Stimulated activated CD8-positive, alpha-beta memory T cell treated with anti-CD3 and anti-CD28 coated beads, Interleukin-2, amount 100 ng/mL, for 1 hour (primary cell): ENCODE measurements at places on chromosomes 11 and 22.

DNA sequence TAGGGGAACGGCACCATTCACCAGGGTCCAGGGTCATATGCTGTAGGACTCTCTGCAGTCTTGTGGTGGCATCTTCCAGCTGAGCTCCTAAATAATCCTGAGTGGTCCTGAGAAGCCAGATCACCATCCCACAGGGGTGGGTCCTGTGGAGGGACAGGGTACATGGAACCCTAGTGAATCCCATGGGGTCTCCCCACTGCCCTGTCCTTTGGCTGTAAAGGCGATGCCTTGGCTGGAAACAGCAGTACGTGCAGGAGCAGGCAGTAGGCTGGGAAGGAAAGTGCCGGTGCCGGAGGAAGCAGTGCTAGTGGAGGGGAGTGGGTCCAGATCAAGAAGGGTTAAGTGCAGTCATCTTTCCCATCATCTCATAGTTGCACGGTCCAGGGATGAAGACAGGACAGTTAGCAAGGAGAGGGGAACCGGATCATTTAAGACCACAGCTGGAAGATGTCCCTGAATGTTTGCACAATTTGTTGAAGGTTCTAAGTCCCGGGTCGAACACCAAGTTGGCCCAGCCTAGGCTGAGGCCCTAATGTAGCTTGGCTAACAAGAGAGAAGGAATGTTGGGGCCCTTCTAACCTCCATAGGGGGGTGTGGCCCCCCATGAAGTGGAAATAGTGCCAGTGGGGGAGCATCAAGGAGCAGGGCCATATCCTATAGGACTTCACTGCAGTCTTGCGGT is 18.1 kb downstream of the TSPAN32 start:
- no peak for DNase-seq

DNA sequence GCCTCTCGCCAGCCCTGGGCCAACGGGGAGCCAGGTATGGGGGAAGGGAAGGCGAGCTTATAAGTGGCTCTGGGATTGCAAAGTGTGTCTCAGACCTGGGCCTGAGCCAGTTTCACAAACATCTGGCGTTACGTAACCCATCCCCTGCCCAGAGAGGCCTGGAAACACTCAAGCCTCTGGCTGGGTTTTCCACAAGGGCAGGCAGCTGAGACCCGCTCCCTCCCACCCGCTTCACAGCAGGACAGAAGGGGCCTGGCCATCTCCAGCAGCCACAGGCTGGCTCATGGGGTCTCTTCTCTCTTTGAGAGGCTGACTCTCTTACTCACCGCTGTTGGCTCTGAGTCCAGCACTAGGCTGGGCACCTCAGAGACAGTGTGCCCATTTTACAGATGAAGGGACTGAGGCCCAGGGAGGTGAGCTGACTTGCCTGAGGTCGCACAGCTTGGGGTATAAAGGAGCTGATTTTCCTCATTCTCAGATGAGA is 44.5 kb downstream of the TRIOBP start:
- no peak for DNase-seq

DNA sequence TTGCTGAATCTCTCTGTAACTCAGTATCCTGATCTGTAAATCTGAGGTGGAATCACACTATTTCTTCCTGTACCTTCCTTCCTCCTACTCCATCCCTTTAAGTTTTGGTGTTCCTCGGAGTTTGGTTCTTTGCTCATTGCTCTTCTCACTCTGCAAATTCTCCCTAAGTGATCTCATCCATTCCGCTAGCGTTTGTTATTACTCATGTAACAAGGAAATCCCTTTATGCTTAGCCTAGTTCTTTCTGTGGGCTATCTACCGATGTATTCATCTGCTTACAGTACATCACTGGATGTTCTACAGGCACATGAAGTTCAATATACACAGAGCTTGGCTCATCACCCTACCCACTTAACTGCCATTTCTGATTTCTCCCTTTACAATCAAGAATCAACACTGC is 1.6 kb upstream of the CEP295 start:
- no peak for DNase-seq

- no peak for DNase-seq
These were observed 18.3 kb upstream of the DDX17 start for GRCh38 chr22:38524429-38524828.

DNA sequence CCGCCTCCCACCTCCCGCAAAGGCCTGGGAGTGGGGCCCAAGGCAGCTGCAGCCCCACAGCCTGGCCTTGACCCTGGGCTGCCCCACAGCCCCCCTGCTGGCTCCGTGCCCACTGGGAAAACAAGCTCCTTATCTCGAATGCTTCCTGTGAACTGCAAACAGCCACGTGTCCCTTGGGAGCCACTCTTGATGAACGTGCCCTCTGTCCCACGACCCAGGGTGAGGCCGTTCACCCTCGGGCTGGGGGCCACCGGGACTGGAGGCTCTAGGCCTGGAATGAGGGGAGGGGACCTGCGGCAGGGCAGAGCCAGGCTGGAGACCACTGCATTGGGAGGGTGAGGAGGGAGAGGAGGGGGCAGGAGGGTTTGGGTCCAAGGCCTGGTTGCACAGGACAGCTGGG is 9.5 kb downstream of the H19 start:
- no peak for DNase-seq

DNA sequence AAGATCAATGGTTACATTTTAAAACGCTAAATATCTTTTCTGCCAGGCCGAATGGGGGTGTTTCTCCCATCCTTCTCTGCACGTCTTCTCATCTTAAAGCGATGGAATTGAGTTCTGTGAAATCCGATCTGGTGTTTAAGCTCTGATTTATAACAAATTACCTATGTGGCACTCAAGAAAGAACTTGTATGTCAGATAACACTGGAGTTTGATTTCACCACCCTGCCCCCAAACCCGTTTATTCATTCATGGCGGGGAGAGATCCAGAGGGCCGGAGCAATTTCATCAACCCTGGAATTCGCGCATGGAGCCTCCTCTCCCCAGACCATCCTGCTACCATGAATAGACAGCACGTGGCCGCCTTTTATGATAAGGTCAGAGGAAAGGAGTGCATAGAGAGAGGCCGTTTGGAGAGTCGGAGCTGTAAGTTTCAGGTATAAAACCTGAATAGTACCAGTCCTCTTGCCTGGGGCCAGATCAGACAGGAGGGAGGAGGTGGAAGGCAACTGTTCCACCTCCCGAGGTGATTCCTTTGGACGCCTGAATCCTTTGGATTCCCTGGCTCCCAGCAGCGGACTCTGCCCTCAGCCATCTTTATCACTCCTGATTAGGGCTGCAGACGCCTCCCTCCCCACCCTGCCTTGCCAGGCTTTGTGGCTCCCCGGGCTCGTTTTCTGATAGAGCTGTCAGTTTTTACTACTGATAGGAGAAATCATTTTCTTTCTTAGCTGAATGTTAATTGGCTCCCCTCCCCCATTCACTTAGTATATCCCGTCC is 27.3 kb upstream of the NFAM1 start:
- no peak for DNase-seq

- DNase-seq: no peak
These were observed 471.1 kb upstream of the ANO3 start for GRCh38 chr11:25860677-25861450.

DNA sequence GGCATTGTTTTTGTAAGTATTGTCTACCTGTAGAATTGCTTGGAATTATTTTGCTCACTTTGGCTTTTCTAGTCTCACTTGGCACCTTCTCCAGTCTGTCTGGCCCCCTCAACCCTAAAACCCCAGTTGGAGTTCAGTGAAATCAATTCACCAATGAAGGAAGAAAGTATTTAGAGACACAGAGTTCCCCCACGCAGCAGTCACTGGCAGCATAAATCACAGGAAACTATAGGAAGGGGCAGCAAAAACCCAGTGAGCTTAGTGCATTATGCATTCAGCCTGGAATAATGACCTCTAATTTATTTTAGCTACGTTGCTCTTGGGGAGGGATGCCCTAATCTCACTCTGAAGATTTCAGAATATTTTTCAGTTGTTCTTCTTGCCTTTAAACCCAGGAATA is 204.7 kb upstream of the BLID start:
- DNase-seq: no peak

DNA sequence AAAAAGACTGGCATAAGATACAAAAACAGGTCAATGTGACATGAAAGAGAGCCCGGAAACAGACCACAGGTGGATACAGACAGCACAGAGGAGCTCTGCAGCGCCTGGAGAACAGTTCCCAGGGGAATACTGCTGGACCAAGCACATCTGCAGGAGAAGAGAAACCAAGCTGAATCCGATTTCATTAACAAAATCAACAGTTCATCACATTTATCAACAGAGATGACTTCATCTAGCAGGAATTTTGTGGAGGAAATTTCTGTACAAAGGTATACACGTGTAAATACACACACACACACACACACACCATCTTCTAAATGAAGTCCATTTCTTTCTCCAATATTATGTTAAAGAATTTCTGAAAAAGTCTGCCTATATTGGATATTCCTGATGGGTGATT is 17.1 kb downstream of the YPEL1 start:
- DNase-seq: no peak

DNA sequence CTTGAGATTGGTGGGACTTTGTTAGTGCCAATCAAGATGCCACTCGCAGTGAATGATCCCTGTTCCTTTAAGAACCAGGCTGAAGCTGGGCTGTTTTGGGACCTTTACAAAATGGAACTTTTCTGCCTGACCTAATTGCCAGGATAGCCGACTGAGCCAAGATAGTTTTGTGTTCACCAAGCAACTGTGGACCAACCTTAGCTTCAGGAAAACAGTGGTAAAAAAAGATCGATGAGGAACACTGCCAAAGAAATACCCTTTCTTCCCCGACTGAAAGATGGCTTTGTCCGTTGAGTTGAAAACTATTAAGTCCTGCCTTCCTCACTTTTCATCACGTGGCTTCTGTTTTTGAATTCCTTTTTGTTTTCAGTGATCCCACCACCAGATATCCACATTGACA is 157.9 kb upstream of the SORL1-AS1 start:
- DNase-seq: no peak

DNA sequence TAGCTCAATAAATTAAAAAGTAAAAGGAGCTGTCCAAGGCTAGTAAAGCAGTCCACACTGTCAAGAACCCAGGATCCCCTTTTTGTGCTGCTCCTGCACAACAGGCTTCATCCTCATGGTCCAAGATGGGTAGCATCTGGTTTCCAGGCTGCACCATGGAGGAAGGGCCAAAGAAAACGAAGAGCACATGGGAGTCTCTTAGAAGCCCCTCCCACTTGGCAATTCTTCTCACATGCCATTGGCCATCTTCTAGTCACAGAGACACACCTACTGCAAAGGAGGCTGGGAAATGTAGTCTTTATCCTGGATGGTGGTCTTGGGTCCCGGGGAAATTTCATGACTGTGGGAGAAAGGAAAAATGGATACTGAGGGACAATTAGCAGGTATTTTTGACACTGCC is 37.8 kb downstream of the PRR5L start:
- DNase-seq: no peak

GRCh38 chr11:114340311-114341131 is 44.3 kb downstream of the NNMT start:
- DNase-seq: no peak

GRCh38 chr11:82631722-82632630 is 101.7 kb downstream of the FAM181B start:
- DNase-seq: no peak

DNA sequence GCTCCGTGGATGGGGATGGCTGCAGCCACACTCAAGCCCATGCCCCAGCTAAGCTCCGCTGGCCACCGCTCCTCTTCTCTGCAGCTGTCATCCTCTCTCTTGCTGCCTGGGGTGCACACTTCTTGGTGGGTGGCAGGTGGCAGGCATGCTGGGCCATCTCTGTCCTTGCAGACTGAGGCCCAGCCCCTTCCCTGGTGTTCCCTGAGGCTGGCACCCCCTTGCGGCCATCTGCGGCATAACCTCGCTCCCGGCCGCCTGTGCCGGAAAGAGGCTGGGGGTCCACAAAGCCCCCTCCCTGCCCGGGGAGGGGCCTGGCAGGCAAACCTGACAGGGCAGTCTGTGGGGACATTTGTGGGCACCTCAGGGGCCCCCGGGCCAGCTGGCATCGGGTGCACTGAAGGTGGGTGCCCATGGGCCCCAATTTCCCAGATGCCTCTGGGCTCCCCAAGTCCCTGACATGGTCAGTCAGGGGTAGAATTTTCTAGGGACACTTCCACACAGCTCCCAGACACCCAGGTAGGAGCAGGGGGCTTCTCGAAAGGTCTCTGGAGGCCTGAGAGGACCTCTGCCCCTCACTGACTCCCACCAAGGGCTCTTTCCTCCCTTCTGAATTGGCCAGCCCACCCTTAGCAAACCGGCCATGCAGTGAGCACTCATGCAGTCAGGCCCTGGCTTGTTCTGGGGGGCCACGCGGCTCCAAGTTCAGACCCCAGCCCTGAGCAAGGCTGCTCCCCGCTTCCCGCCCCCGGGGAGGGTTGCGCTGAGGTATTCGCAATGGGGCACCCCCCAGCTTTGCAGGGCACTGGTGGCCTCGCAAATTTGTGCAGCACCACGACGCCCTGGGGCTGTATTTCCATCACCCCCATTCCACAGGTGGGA is 23.5 kb upstream of the TH start:
- DNase-seq: peak; percentile 19

GRCh38 chr11:95338430-95338991 is 107.5 kb upstream of the SESN3 start:
- no peak for DNase-seq

- no peak for DNase-seq
These were observed 3.8 kb upstream of the TTLL8 start for GRCh38 chr22:50061824-50062355.

DNA sequence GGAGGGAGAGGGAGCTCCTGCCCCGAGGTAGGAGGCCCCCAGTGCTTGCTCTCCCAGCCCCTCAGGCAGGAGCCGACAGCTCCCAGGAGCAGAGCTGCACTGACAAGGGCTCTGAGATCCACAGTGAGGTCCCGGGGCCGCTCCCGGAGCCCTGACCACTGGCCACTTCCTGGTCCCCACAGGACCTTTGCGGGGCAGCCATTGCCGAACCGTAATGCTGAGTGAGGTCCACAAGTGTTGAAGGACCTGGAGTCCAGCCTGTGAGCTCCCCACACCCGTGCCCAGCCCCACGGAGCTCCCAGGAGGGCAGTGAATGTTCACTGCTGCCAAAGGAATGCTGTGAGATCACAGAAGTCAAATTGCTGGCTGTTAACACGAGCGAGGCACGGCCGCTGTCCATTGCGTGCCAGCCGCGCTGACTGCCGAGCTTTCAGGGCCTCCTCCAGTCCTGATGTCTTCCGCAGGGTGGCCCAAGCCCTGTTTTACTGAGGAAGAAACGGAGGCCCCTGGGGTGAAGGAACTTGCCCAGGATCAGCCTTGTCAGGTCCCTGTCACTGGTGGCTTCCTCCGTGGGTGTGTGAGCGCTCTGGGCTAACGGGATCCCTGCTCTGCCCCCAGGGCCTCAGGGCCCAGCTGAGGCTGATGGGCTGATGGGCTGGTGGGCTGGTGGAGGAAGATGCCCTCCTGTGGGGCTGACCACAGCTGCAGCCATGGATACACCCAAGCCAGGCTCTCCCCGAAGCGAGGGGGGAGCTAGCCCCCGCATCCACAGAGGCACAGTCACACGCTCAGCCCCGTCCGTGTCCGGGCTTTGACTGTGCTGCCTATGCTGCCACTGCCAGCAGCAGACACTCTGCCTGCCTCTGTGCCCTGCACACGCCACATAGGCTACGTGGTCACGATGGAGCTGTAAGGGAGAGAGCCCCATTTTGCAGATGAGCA is 70.8 kb downstream of the WNT7B start:
- no peak for DNase-seq

GRCh38 chr11:23212807-23213206 is 352.5 kb upstream of the CCDC179 start:
- no peak for DNase-seq

GRCh38 chr22:17675584-17675983 is 37.0 kb downstream of the BCL2L13 start:
- no peak for DNase-seq

- no peak for DNase-seq
These were observed 37.1 kb upstream of the HORMAD2 start for GRCh38 chr22:30043161-30043560.
